ENCODE measurements at places on chromosomes 7 and 10.
A peak's percentile ranks its signal among the peaks of the same experiment; 100 is the strongest.

GRCh38 chr10:43461950-43462349, 25.0 kb downstream of the ZNF487 start:
- peak overlapping the region; percentile 60 for H3K4me3 ChIP-seq
- H3K36me3 ChIP-seq: no peaks in the 10 kb centered on the region
- no peaks in the 10 kb centered on the region for H3K27me3 ChIP-seq
- no peaks in the 10 kb centered on the region for H3K4me1 ChIP-seq
- peak; percentile 87 for DNase-seq

DNA sequence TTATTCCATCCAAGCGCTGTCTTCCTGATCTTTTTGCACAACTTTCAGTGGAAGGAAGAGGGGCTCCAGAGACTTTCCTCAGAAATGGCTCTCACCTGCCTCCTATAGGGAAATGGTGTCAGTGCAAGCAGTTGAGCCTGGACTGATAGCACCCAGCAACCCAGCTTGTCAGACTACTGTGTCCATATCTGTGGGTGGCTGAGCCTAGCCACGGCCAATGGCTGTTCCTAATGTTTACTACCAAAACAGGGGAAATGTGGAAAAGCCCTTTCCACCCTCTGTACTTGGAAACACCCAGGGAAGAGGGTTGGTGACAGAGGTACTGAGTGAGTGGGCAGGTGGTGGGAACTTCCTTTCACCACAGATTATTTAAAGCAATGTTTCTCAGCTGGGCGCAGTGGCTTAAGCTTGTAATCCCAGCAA, 4.3 kb upstream of the YKT6 start:
- no peaks in the 10 kb centered on the region for H3K36me3 ChIP-seq
- no peaks in the 10 kb centered on the region for H3K4me1 ChIP-seq
- no peak overlapping the region for H3K27ac ChIP-seq
- DNase-seq: peak; percentile 78
- H3K4me3 ChIP-seq: no peak overlapping the region

DNA sequence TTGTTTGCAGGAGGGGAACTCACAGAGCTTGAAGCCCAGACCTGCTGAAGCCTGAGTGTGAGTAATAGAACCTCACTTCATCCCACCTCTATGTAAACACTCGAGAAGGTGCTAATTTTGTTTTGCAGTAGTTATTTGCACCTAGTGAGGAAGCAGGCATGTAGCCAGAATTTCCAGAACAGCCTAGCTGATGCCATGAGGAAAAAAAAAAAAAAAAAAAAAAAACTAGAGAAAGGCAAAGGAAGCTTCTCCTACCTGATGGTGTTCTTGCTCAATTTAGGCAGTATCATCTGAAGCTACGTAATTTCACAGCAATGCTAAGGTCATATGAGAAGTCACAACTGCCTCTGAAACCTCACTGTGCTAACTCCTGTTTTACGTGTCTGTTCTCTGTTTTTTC, 13.6 kb upstream of the GPR37 start:
- H3K27ac ChIP-seq: no peak overlapping the region
- H3K27me3 ChIP-seq: no peaks in the 10 kb centered on the region
- no peaks in the 10 kb centered on the region for H3K36me3 ChIP-seq
- H3K4me1 ChIP-seq: no peaks in the 10 kb centered on the region
- no peak for DNase-seq

DNA sequence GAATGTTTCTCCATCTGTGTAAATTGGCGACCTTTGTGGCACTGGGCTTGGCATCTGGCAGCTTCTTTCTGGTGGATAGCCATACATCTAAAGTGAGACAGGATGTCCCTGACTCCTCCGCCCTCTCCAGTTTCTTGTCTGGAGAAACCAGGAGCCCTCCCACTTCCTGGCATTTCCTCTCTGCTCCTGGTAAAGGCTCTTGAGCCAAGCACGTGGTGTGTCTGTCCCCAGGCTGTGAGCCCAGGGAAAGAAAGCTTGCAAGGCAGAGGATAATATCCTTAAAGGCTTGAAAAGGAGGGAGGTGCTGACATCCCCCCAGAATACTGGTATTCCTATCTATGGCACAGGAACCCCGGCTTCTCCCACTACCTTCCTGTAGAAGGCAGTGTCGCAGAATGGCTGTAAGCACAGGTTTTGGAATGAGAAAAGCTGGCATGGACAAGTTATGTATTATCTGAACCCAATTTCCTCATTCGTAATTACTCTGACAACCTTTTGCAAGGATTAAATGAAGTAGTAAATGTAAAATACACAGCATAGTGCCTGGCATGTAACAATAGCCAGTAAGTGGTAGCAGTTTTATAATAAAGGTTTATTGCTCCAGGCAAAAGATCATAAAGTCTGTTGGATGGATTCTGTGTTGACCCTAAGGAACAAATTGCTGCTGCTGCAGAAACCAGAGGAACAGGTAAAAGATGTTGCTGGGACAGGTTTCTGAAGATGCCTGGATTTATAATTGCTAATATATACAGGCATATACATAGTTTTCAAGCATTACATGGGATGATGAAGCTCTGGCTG, 11.8 kb upstream of the ACSL5 start:
- H3K4me3 ChIP-seq: peak overlapping the region; percentile 11
- H3K27ac ChIP-seq: peak overlapping the region; percentile 66

DNA sequence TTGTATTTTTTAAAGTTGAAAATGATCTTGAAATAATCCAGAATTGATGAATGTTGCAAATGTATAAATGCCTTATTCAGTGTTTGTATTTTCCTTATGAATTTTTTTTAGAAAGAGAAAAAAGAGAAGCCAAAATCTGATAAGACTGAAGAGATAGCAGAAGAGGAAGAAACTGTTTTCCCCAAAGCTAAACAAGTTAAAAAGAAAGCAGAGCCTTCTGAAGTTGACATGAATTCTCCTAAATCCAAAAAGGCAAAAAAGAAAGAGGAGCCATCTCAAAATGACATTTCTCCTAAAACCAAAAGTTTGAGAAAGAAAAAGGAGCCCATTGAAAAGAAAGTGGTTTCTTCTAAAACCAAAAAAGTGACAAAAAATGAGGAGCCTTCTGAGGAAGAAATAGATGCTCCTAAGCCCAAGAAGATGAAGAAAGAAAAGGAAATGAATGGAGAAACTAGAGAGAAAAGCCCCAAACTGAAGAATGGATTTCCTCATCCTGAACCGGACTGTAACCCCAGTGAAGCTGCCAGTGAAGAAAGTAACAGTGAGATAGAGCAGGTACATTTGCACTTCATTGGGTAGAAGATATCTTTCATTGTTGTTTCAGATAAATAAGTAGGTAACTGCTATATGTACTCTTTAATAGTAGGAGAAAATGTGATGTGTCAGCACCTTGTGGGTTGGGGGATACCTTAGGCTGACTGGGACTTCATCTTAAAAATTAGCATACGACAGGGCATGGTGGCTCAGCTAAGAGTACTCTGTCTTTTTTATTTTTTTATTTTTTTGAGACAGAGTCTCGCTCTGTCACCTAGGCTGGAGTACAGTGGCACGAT, 3.9 kb downstream of the DDX21 start:
- H3K4me3 ChIP-seq: no peak overlapping the region
- DNase-seq: no peak
- peaks cover 15% of the 10 kb centered on the region for H3K4me1 ChIP-seq

DNA sequence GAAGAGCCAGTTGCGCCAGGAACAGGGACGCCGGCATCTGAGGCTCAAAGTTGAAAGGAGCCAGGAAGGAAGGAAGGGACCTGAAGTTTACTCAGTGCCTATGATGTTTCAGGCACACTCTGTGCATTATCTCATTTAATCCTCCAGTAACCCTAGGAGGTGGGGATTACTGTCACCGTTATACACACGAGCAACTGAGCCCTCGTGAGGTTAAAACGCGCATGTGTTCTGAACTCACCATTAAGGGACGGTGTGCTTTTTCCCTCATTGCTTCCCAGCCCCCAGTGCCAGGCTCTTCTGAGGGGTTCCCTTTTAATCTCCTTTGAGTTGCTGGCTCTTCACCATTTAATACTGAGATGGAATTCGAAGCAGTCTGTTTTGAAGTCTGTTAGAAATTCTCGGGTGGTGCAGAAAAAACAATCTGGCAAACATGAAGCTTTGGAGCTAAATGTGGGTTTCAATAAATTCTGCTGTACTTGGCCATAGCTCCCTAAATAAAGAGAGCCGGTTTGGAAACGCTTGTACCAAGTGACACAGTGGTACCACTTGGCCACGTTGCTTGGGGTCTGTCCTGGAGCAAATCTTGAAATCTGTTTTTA, 102.2 kb downstream of the TAX1BP1 start:
- no peak overlapping the region for H3K4me3 ChIP-seq
- H3K27me3 ChIP-seq: no peaks in the 10 kb centered on the region
- H3K36me3 ChIP-seq: no peaks in the 10 kb centered on the region
- DNase-seq: peak; percentile 21
- H3K4me1 ChIP-seq: no peaks in the 10 kb centered on the region
- H3K27ac ChIP-seq: no peak overlapping the region

DNA sequence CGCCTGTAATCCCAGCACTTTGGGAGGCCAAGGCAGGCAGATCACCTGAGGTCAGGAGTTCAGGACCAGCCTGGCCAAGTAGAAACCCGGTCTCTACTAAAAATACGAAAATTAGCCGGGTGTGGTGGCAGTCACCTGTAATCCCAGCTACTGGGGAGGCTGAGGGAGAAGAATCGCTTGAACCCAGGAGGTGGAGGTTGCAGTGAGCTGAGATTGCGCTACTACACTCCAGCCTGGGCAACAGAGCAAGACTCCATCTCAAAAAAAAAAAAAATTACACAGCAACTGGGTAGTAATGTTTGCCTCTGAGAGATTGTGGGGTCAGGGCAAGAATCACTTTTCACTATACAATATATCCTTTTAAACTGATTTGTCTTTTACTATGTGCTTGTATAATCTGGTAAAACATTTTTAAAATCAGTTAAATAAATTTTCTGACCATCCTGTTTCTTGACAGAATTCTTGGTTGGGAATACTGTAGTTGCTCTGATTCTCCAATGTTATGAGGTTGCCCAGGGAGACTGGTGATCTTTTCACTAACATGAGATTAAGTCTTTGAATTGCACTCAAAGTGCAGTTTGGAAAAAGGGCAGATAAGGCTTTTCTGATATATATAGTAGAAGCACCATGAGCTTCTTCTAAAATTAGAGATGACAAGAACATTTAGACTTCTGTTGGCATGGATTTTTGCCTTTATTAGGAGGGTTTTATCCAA, 1.5 kb downstream of the ENTPD7 start:
- peaks cover 31% of the 10 kb centered on the region for H3K4me1 ChIP-seq
- peak overlapping the region; percentile 95 for H3K27ac ChIP-seq
- peak overlapping the region; percentile 92 for H3K4me3 ChIP-seq

DNA sequence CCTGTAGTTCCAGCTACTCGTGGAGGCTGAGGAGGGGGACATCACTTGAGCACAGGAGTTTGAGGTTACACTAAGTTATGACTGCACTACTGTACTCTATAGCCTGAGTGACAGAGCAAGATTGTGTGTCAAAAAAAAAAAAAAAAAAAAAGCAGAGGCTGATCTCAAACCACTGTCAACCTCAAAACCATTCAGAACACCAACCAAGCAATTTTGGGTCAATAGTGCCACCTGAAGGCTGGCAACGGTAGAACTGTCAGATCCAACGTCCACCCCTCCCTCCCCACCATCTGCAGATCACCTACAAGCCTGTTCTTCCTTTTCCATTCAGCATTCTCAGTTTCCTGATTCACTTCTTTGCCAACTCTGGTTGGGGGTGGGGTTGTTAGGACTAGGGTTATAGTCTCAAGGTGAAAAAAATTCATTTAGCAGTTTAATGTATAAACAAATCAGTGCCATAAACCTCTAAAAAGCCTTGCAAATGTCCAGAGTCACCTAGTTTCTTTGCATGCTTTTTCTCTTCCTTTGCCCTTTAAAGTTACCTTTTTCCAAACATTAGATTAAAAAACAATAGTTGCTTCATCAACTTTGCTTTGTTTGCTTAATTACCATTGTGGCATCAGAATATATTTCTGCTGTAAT, 2.6 kb downstream of the MRPS33 start:
- peaks cover 16% of the 10 kb centered on the region for H3K4me1 ChIP-seq
- peak; percentile 77 for DNase-seq
- peak overlapping the region; percentile 81 for H3K27ac ChIP-seq
- no peak overlapping the region for H3K4me3 ChIP-seq

DNA sequence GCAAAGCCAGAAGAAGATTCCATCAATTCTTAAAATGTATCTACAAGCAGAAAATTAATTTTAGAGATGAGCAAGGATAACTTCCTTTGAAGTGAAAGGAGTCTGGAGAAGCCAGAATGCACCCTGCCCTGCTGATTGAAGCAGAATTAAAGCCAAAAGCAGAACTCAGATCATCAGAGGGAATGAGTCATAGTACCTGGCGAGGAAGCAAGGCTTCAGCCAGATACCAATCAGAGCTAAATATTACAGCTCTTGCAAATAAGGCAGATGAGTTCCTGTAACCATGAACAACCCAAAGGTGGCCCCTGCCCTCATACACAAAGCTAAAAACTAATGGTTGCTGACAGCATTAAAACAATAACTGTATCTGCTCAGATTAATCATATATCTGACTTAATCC, 10.4 kb downstream of the HTR7 start:
- peak; percentile 80 for DNase-seq
- no peaks in the 10 kb centered on the region for H3K27me3 ChIP-seq
- H3K4me3 ChIP-seq: no peak overlapping the region
- H3K27ac ChIP-seq: peak overlapping the region; percentile 41
- H3K36me3 ChIP-seq: no peaks in the 10 kb centered on the region

- no peak overlapping the region for H3K27ac ChIP-seq
- no peak overlapping the region for H3K4me3 ChIP-seq
- no peaks in the 10 kb centered on the region for H3K27me3 ChIP-seq
- no peaks in the 10 kb centered on the region for H3K36me3 ChIP-seq
- no peak for DNase-seq
Measured at GRCh38 chr7:50212016-50212325, 92.5 kb upstream of the IKZF1 start.

DNA sequence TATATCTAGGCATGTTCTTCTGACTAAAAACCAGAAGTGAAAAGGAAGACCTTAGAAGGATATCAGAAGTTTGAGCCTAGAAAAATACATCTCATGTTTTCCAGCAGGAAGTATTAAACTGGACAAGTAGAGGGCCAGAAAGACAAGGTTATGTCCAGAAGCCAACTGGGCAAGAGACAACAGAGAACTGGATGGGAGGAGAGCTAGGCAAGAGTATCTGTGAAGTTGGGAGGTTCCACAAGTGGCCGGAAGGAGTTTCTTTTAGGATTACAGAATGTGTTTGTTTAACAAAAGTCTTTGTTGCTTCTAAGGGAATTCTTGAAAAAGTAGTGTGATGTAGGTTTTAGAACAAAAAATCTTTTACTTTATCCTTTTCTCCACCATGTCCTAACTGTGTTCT, 86.4 kb downstream of the CYP26A1 start:
- H3K4me1 ChIP-seq: peaks cover 17% of the 10 kb centered on the region
- H3K36me3 ChIP-seq: no peaks in the 10 kb centered on the region
- peak; percentile 17 for DNase-seq
- no peaks in the 10 kb centered on the region for H3K27me3 ChIP-seq

- peaks cover 29% of the 10 kb centered on the region for H3K36me3 ChIP-seq
- peaks cover 34% of the 10 kb centered on the region for H3K4me1 ChIP-seq
- peak overlapping the region; percentile 96 for H3K27ac ChIP-seq
- no peak for DNase-seq
- H3K27me3 ChIP-seq: no peaks in the 10 kb centered on the region
Measured at GRCh38 chr7:33934391-33934790, 29.1 kb downstream of the BMPER start.
